ENCODE measurements at places on chromosomes 16 and 17.
A peak's percentile ranks its signal among the peaks of the same experiment; 100 is the strongest.

GRCh38 chr16:637081-638018 lies 1.2 kb upstream of the METTL26 start:
- DNase-seq, result peak; percentile 88

DNA sequence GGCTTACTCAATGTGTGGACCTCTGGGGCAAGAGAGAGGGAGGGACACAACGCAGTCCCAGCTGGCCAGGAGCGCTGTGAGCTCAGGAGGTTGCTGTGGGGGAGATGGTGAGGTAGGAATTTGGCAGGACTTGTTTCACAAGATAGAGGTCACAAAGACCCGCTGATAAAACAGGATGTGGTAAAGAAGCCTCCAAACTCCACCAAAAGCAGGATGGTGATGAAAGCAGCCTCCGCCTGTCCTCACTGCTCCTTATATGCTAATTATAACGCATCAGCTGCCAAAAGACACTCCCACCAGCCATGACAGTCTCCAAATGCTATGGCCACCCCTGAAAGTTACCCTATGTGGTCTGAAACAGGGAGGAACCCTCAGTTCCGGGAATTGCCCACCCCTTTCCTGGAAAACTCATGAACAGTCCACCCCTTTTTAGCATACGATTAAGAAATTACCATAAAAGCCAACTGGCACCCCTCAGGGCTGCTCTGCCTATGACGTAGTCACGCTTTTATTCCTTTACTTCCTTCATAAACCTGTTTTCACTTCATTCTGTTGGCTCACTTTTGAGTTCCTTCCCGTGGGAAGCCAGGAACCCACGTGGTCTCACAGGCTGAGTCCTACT lies 5.3 kb upstream of the EIF4A3 start:
- no peak for DNase-seq

GRCh38 chr16:1047123-1047522 lies 25.4 kb upstream of the SSTR5 start:
- DNase-seq, result no peak

DNA sequence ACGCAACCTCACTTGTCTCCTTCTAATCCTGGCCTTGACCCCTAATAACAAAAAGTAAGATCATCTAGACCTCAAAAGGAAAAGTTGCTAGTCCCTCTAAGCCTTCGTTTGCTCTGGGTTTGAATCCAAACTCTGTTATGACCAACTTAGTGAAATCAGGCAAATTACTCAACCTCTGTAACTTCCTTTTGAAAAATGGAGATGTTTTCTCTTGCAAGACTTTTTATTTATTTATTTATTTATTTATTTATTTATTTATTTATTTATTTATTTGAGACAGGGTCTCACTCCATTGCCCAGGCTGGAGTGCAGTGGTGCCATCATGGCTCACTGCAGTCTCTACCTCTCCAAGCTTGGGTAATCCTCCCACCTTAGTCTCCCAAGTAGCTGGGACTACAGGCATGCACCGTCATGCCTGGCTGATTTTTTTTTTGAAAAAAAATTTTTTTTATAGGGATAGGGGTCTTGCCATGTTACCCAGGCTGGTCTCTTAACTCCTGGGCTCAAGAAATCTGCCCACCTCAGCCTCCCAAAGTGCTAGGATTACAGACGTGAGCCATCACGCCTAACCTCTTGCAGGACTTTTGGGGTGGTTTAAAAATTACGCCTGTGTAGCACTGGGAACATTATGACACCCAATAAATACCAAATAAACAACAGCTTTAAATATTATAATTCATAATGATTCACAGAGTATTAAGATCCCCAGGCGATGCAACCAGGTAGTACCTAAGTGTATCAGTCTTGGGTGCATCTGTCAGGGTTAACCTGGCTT lies 63.4 kb downstream of the PITPNC1 start:
- DNase-seq, result no peak

GRCh38 chr16:75086688-75087374 lies 29.7 kb downstream of the LDHD start:
- DNase-seq, result no peak

DNA sequence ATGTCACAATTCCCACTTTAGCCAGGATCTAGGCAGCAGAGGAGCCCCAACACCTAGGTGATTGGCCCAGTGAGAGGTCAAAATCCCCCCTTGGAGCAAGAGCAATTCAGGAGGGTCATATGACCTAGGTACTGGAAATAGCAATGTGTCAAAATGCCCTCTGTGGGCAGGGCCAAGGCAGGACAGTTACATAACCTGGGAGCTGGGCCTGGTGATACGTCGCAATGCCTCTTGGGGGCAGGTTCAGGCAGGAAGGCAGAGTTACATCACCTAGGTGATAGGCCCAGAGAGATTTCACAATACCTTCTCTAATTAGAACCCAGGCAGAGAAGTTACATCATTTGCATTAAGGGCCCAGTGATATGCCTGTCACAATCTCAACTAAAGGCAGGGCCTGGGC lies 1906.3 kb downstream of the TP53TG3F start:
- DNase-seq, result no peak

DNA sequence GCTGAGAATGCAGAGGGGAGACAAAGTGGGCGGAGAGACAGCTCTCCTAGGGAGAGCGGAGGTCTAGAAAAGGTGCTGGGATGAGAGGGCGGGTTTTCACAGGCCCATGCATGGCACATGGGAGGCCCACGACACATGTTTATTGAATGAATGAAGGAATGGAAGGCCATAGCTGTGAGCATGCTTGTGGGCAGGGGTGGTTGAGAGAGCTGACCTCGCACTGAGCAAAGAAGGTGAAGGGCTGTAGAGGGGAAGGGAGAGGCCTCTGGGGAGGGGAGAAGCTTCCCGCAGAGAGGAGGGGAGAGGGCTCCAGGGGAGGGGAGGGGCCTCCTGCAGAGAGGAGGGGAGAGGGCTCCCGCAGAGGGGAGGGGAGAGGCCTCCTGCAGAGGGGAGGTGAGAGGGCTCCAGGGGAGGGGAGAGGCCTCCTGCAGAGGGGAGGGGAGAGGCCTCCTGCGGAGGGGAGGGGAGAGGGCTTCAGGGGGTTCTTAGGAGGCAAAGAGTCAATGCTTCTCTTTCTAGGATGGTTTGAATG lies 27.3 kb downstream of the SDK2 start:
- no peak for DNase-seq

- DNase-seq, result peak; percentile 66
Measured at GRCh38 chr16:30698816-30699614, at the start of gene SRCAP. Gene SRCAP (plus strand): TSS chr16:30699171. CDS start chr16:30700825, 1,654 bp downstream.

DNA sequence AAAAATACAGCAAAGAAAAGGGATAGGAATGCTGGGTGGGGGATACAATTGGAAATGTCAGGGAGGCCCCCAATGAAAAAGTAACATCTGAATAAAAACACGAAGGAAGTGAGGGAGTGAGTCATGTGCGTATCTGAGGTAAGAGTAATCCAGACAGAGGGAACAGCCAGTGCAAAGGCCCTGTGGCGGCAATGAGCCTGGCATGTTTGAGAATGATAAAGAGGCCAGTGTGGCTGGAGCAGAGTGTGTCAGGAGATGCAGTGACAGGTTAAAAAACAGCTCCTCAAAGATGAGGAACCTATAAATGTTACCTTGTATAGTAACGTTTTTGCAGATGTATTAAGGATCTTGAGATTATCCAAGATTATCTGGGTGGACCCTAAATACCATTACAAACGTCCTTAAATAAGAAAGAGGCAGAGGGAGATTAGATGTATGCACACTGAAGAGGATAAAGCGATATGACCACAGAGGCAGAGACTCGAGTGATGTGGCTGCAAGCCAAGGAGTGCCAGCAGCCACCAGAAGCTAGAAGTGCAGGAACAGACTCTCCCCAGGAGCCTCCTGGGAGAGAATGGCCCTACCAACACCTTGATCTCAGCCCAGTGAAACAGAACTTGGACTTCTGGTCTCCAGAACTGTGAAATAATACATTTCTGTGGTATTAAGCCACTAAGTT lies 17.8 kb upstream of the SLC35B1 start:
- DNase-seq, result no peak

DNA sequence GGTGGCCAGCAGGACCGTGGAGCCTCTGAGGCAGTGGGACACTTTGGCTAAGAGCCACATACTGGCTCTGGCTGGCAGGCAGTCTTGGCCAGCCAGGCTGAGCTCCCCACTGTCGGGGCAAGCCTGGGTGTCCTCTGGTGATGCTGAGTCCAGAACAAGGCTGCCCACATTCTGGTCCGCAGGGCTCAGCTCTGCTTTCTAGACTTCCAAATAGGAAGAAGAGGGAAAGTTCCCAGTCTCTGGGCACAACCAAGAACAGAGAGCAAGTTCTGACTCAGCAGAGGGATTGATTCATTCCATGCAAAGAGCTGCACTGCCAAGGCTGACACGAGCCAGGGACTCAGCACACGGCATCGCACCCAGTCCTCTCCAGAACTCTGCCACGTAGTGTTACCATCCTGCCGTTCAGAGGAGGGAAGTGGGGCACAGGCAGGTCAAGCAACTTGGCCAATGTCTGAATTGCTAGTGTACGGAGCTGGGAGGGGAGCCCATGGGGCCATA lies 58.9 kb downstream of the NOS2 start:
- DNase-seq, result no peak

GRCh38 chr16:14375132-14375491 lies 254.9 kb downstream of the PARN start:
- no peak for DNase-seq

DNA sequence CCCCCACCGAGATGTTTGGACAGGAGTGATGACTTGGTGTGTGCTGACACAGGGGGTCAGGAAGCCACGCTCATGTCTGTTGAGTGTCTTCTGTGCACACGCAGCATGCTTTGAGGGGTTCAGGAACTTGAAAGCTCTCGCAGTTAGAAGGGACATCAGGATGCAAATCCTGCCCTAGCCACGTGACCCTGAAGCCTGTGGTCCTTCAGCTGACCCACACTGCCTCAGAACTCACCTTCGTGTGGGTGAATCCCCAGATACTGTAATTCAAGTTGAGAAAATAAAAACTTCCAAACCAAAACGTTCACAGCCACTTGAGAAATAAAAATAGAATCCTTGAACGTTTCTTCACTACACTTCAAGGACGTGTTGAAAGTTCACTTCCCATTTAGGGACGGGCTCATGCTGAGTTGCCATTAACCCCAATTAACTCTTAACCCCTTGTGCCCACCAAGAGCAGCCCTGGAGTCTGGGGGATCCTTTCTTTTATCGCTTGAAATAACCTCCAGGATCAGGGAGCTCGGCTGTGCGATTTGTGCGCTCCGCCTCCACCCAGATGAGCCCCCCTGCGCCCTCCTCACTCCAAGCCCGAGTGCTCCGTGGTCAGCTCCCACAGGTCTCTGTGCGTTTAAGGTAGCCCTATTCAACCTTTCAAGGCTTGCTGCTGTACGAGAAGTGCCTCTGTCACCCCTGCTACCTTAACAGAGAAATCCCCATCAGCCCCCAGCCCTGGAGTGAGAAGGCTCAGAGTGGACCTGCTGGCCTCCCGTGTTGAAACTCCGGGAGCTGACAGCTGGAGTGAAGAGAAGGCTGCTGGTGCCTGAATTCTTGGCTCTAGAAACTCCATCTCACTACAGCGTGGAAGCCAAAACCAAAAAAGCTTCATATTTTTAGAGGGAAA lies 36.2 kb upstream of the NAT9 start:
- no peak for DNase-seq

DNA sequence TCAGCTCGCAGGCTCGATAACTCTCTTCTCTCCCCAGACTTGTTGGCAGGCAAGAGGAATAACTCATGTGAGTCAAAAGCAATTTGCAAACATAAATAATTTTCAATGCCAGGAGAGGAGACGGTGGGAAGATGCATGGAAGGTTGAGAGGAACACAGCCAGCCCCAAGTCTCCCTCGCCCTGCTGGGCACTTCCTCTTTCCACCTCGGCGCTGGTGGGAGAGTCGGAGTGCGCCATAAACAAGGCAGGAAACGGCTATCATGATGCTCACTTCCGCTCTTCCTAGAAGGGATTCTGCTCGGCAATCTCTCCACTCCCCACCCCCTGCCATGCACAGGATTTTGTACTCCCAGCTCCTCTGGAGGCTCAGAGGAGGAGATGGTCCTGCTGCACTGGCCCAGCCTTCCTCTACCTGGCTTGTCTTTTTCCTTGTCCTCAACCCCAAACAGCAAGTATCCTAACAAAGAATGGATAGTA lies 13.0 kb downstream of the CBX4 start:
- DNase-seq, result no peak

DNA sequence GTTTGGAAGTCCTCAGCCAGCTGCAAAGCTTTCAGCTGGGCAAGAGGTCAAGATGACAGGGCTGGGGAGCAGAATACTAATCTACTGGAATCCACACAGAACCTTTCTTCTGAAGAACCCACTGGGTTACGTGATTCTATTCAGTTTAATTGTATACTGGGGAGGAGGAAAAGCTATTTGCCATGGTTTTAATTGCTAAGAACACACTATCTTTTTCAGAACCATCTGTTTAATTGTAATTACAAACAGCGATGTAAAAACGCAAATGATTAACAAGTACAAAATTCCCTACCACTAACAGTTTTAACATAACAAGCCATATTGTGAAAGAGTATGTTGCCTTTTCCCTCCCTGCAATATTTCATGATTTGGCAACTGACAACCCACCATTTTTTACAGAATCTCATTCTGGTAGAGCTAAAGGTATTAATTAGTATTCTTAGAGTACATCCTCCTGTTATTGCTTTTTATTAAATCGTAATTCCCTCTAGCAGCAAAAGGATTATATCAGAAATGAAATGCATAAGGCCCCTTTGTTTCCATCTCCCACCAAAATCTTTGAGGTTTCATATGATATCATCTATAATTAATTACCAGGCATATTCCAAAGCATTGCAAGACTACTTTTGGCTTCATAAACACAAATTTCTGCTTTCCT lies 12.1 kb downstream of the HYDIN start:
- DNase-seq, result no peak

GRCh38 chr17:34673995-34674890 lies 94.9 kb downstream of the TMEM132E start:
- no peak for DNase-seq

DNA sequence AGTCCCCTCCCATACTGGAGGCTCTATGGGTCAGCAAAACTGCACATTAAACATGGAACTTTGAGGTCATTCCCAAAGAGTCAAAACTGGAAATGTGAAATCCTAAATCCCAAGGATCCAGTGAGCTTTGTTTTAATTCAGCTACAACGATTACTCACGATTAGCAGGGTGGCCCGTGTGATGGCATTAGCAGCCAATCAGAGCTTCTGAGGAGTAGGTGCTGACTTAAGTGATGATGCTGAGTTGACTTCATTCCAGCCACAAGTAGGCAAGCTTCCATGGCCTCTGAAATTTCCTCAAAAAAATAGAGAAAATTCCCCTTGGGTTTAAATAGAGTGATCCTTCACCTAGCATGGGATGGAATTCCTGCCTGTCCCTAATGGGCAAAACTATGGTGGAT lies 28.1 kb upstream of the BEAN1 start:
- DNase-seq, result no peak

Data from stimulated activated CD4-positive, alpha-beta T cell treated with anti-CD3 and anti-CD28 coated beads, Interleukin-1b, Interleukin-23, amount 100 ng/mL, for 24 hours (primary cell).